Type B pancreatic cell (in vitro differentiated cells): ENCODE measurements at places on chromosomes 6 and 20.

GRCh38 chr6:161029195-161029809 lies 37.7 kb downstream of the MAP3K4 start:
- H3K4me1 ChIP-seq, result peaks cover 20% of the 10 kb centered on the region
- H3K27ac ChIP-seq, result no peak overlapping the region
- H3K36me3 ChIP-seq, result peaks cover 9% of the 10 kb centered on the region
- H3K27me3 ChIP-seq, result no peaks in the 10 kb centered on the region
- DNase-seq, result no peak

- no peak overlapping the region for H3K4me3 ChIP-seq
- no peaks in the 10 kb centered on the region for H3K36me3 ChIP-seq
- H3K4me1 ChIP-seq, result peaks cover 6% of the 10 kb centered on the region
- no peaks in the 10 kb centered on the region for H3K27me3 ChIP-seq
- no peak for DNase-seq
- H3K27ac ChIP-seq, result no peak overlapping the region
Measured at GRCh38 chr20:25016471-25016870, 23.9 kb upstream of the APMAP start.

DNA sequence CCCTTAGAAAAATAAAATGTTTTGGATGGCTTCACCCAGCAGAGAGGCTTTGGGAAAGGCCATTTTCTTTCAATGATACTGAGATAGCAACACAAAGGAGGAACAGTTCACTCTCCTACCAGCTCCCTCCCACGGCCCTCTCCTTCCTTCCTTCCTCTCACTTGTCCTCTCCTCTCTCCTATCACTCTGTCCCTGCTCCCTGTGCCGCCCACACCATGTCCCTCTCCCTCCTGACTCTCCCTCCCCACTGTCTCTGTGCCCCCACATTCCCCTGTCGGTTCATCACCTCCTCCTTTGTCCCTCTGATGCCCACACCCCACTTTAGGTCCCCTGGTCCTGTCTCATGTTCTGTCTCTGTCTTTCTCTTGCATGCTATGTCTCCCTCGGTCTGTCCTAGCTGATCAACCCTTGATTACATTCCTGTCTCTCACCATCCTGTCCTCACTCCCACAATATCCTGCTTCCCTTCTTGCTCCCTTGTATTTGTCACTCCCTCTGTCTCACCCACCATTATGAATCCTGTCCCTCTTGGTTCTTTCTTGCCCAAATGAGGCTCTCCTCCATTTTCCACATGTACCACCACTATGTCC lies 30.1 kb downstream of the ELMO2 start:
- no peaks in the 10 kb centered on the region for H3K4me1 ChIP-seq
- peaks cover 31% of the 10 kb centered on the region for H3K36me3 ChIP-seq
- no peaks in the 10 kb centered on the region for H3K27me3 ChIP-seq
- no peak for DNase-seq

DNA sequence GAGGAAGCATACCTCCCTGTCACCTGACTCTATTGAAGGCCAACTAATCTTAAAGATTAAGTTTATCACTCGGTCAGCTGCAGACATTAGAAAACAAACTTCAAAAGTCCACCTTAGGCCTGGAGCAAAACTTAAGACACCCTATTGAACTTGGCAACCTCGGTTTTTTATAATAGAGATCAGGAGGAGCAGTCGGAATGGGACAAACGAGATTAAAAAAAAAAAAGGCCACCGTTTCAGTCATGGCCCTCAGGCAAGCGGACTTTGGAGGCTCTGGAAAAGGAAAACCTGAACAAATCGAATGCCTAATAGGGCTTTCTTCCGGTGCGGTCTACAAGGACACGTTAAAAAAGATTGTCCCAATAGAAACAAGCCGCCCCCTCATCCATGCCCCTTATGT lies 7.2 kb upstream of the PRR18 start:
- no peak overlapping the region for H3K27ac ChIP-seq
- DNase-seq, result no peak
- no peak overlapping the region for H3K4me3 ChIP-seq
- peaks cover 7% of the 10 kb centered on the region for H3K36me3 ChIP-seq

- peaks cover 13% of the 10 kb centered on the region for H3K27me3 ChIP-seq
- peak within 1 kb of the TSS; percentile 95 for H3K27ac ChIP-seq
- peak; percentile 77 for DNase-seq
- H3K4me3 ChIP-seq, result peak within 1 kb of the TSS; percentile 98
- no peaks in the 10 kb centered on the region for H3K36me3 ChIP-seq
Measured at GRCh38 chr6:167826896-167827582, at the start of gene AFDN. Gene AFDN (plus strand): TSS chr6:167826911. CDS start chr6:167827133, 222 bp downstream.

DNA sequence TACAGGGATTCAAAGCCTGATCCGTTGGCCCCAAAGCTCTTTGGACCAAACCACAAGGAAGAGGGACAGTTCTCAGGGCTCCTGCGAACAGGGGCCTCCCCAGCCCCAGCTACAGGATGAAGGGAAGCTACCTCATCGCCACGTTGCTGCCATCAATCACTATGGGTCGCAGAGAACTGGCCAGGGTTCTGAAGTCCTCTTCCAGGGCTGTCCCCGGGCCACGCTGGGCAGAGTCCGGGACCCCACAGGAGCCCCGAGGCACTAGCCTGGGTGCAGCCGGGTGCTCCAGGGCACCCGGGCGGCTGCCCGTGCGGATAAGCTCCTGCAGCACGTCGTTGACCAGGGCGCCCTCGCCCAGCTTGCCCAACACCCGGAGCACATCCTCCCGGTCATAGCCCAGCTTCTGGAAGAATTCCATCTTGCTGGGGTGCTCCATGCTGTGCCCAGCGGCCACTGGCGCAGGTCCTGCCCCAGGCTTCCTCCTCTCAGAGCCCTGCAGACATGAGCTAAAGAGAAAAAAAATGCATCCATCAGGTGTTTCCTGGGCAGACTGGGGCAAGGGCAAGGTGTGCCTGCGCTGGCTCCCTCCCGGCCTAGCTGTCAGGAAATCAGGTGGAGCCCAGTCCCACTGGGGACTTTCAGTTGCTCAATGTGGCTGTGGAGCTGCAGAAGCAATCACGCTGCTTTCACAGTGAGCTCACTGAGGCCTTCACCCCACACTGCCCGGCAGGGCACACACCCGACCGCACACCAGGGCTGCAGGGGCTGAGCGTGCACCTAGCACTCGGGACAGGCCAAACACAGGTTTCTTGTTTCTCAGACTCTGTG lies 10.5 kb downstream of the ZC3H12D start:
- H3K4me1 ChIP-seq, result peaks cover 5% of the 10 kb centered on the region
- H3K27ac ChIP-seq, result no peak overlapping the region
- no peaks in the 10 kb centered on the region for H3K27me3 ChIP-seq
- no peaks in the 10 kb centered on the region for H3K36me3 ChIP-seq
- no peak for DNase-seq

GRCh38 chr6:7115543-7116231 lies 7.9 kb downstream of the RREB1 start:
- H3K4me3 ChIP-seq, result peak overlapping the region; percentile 10
- no peak for DNase-seq
- H3K27ac ChIP-seq, result peak overlapping the region; percentile 17
- no peaks in the 10 kb centered on the region for H3K27me3 ChIP-seq
- H3K4me1 ChIP-seq, result peaks cover 52% of the 10 kb centered on the region
- H3K36me3 ChIP-seq, result peaks cover 6% of the 10 kb centered on the region

DNA sequence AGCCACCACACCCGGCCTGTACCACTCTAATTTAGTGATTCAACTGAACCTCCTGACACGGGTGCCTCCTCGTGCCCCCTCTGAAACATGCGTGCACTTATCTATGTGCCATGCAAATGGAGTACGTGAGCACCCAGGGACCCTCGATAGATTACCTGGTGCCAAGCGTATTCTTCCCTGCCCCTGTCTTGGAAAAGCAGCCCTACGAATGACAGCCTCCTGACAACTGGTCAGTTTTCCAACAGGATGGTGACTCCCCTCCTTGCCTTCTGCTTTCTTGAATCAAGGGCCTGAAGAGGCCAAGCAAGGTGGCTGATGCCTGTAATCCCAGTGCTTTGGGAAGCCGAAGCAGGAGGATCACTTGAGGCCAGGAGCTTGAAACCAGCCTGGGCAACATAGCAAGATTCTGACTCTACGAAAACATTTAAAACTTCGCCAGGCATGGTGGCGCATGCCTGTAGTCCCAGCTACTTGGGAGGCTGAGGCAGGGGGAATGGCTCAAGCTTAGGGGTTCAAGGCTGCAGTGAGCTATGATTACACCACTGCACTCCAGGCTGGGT lies 25.4 kb upstream of the SYNJ2 start:
- peaks cover 7% of the 10 kb centered on the region for H3K4me1 ChIP-seq
- no peaks in the 10 kb centered on the region for H3K27me3 ChIP-seq
- no peak for DNase-seq
- H3K36me3 ChIP-seq, result no peaks in the 10 kb centered on the region

DNA sequence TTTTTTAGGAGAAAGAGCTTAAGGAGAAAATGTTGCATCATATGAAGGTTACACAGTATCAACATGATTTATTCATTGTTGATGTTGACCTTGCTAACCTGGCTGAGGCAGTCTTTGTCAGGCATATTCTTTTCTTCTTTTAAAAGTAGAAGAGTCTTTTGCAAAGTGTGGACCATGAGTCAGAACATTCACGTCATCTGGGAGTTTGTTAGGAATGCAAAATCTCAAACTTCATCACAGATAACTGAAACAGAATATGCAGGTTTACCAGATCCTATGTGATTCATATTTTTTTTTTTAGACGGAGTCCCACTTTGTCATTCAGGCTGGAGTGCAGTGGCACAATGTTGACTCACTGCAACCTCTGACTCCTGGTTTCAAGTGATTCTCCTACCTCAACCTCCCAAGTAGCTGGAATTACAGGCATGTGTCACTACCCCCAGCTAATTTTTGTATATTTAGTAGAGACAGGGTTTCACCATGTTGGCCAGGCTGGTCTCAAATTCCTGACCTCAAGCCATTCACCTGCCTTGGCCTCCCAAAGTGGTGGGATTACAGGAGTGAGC lies 530.4 kb upstream of the BTBD3 start:
- H3K27ac ChIP-seq, result no peak overlapping the region
- H3K4me3 ChIP-seq, result no peak overlapping the region
- DNase-seq, result no peak
- no peaks in the 10 kb centered on the region for H3K36me3 ChIP-seq

GRCh38 chr6:33586108-33586640 lies 6.1 kb upstream of the BAK1 start:
- H3K4me3 ChIP-seq, result peak overlapping the region; percentile 25
- no peaks in the 10 kb centered on the region for H3K27me3 ChIP-seq
- no peaks in the 10 kb centered on the region for H3K36me3 ChIP-seq

DNA sequence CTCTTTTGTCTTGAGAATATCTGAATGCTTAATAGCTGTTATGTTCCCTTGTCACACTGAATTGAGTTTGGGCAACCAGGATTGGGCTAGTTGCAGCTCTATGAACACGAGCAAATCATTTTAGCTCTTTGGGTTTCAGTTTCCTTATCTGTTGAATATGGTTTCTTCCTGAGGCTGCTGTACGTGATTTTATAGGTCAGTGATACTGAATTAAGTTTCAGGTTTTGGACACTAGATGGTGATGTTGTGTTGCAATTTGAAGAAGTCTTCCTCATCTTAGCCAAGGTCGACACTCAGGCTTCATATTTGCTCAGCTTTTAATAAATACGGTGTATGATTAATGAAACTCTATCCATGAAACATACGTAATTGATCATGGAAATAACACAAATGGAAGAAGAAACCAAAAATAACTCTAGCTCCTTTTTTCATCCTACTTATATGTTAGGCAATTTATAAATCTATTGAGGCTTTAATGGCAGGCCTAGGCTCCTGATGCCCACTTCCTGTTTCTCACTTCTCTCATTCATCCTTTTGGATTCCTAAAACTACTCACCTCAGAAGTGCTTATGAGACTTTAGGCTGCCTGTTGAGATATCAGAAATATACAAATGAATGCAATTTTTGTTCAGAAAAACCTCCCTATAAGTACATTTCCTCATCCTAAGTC lies 354.1 kb upstream of the MAP3K7 start:
- H3K4me3 ChIP-seq, result no peak overlapping the region
- no peak for DNase-seq
- no peaks in the 10 kb centered on the region for H3K36me3 ChIP-seq
- H3K4me1 ChIP-seq, result peaks cover 20% of the 10 kb centered on the region
- H3K27ac ChIP-seq, result no peak overlapping the region
- peaks cover 10% of the 10 kb centered on the region for H3K27me3 ChIP-seq

GRCh38 chr20:20321134-20321533 lies 46.8 kb upstream of the INSM1 start:
- H3K4me1 ChIP-seq, result no peaks in the 10 kb centered on the region
- no peak for DNase-seq
- H3K27me3 ChIP-seq, result peaks cover 3% of the 10 kb centered on the region
- no peak overlapping the region for H3K4me3 ChIP-seq

GRCh38 chr6:142786476-142786875 lies 158.5 kb downstream of the HIVEP2 start:
- no peaks in the 10 kb centered on the region for H3K36me3 ChIP-seq
- no peaks in the 10 kb centered on the region for H3K4me1 ChIP-seq
- H3K27ac ChIP-seq, result no peak overlapping the region
- no peak for DNase-seq
- H3K27me3 ChIP-seq, result no peaks in the 10 kb centered on the region

DNA sequence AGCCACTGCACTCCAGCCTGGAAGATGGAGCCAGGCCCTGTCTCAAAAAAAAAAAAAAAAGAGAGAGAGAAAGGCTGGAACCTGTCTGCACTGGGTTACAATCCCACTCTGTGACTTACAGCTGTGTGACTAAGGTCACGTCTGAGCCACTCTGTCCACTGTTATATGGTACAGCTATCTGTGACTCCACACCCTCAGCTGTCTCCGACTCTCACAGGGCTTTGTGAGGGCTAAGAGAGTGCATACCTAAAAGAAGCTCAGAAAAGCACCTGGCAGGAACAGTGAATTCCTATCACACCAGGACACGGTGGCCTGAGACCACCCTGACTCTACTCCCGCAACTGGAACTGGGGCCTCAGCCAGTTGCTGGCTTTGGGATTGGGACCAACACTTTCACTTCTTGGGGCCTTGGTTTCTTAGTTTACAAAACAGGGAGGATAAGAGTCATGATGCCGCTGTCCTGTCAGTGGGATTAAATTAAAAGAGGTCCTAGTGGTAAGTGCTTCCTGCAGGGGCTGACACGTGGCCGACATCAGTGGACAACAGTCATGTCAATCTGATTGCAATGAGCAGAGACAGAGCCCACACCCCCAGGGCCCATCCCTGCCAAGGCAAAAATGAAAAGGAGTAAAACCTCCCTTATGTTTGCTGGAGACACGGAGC lies 5.7 kb upstream of the CD93 start:
- H3K27ac ChIP-seq, result no peak overlapping the region
- H3K36me3 ChIP-seq, result no peaks in the 10 kb centered on the region
- no peak for DNase-seq
- H3K4me1 ChIP-seq, result peaks cover 14% of the 10 kb centered on the region
- peaks cover 37% of the 10 kb centered on the region for H3K27me3 ChIP-seq

- H3K27ac ChIP-seq, result no peak overlapping the region
- no peaks in the 10 kb centered on the region for H3K27me3 ChIP-seq
- H3K4me1 ChIP-seq, result peaks cover 22% of the 10 kb centered on the region
- no peak for DNase-seq
- no peak overlapping the region for H3K4me3 ChIP-seq
Measured at GRCh38 chr6:113674075-113674474, 183.1 kb upstream of the MARCKS start.

DNA sequence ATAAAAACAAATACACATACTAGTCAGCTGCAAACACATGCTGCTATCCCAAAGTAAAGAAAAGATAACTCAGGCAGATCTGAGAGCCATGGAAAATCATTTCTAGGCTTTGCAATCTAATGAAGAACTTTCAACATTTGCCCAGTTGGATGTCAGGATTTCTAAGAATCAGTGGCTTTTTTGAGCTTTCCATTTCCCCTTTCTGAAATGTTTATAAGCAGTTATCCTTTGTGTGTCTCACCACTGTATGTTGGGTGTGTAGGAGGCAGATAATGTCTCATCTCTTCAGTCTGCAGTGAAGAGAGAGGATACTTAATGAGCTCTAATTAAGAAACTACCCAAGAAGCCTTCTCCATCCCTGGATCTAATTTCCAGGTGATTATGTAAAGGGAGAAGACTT lies 43.6 kb downstream of the RGS17 start:
- H3K4me3 ChIP-seq, result no peak overlapping the region
- no peak overlapping the region for H3K27ac ChIP-seq
- H3K4me1 ChIP-seq, result peaks cover 4% of the 10 kb centered on the region
- no peaks in the 10 kb centered on the region for H3K36me3 ChIP-seq
- H3K27me3 ChIP-seq, result no peaks in the 10 kb centered on the region
